ENCODE measurements at places on chromosomes 11 and 22.

DNA sequence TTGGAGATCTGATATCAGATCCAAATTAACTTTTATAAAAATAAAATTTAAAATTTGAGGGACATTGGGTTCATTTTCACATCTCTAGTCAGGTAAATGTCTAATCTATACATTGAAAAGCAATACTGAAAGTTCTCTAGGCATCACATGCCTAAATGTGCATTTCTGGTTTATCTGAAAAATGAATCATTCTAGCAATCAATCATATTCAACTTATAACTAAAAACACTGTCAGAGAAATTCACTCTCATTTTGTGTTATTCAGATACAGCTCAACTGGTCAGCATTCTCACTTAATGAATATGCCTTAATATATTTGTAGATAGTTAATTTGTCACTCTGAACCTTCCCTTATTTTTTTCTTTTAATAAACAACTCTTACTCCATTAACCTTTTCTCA is 243.2 kb downstream of the CASP12 start:
- no peak for DNase-seq

DNA sequence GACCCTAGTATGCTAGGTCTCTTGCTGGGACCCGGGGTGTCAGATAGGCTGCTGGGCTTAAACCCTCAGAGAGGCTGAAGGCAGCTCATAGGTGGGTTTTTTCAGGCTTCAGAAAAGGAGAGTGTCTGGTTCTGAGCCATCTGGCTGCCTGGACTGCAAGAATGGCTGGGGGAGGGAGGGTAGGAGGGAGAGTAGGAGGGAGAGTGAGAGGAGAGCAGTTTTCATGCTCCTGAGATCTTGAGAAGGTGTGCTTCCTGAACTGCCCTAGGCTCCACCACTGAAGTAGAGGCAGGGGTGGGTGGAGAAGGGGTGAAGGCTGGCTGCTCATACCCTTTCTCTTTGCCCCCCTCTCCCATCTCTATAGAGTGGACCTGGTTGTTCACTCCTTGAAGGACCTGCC is 4.6 kb downstream of the HMBS start:
- DNase-seq, result no peak

- DNase-seq, result no peak
Measured at GRCh38 chr22:30919973-30920372, 48.6 kb downstream of the MORC2 start.

DNA sequence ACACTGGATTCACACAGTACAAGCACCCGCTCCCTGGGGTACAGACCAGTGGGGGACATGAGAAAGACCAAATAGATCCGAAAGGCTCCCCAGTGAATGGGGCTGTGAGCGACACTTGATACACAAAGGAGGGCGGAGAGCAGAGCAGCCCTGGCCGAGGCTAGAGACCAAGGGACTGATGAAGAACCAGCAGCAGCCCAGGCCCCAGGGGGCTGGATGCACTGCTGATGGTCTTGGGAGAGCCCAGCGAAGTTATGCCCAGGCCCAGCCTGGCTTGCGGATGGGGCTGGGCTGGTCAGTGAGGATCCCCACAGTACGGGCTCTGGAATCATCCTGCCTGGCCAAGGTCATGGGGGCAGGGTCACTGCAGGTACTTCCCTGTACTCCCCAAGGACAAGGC is 23.2 kb downstream of the ARHGAP1 start:
- DNase-seq, result no peak

DNA sequence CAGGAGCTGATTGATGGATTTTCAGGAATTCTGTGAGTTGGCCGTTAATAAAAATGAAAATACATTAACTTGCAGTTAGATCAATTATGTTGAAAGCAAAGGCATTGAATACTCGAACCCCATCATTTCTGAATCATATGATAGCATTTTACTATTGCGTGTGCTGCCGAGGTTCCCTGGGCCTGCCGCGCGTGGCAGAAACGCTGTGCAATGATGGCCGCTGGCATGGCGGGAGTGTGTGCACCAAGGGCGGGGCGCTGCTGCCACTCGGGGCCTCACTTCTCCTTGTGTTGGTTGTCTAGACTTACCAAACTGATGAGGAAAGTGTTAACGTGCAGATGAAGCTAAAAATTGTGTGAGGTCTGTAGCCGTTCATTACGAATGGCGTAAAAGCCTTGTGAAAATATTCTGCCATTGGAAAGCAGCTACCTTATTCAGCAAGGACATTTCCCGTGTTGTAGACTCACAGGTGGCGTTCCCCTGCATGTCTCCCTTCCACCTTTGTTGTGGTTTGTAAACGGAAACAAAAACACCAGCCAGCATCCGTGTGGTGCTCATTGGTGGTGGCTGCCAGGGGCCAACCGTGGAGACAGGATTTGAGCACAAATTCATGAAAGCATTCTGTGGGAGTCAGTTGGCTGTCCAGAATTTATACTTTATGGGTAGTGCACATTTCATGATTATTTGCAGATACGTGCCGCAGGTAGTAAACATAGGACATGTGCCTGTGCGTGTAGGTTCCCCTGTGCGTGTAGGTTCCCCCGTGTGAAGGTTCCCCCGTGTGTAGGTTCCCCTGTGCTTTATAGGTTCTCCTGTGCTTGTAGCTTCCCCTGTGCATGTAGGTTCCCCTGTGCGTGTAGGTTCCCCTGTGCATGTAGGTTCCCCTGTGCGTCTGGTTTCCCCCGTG is 5.9 kb upstream of the GRAMD4 start:
- DNase-seq, result no peak

DNA sequence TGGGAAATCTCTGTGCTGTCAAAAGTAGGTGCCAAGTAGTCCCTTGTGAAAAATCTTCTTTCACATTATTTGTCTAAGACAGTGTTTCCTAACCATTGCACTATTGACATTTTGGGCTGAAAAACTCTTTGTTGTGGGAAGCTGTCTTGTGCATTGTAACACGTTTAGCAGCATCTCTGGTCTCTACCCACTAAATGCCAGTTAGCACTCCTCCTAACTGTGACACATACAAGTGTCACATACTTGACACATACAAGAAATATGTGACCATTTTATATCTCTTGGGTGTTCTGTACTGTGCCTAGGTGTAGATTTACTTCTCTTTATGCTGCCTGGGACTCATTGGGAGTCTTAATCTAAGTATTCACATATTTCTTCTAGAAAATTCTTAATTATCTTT is 57.8 kb downstream of the NXPE1 start:
- no peak for DNase-seq

DNA sequence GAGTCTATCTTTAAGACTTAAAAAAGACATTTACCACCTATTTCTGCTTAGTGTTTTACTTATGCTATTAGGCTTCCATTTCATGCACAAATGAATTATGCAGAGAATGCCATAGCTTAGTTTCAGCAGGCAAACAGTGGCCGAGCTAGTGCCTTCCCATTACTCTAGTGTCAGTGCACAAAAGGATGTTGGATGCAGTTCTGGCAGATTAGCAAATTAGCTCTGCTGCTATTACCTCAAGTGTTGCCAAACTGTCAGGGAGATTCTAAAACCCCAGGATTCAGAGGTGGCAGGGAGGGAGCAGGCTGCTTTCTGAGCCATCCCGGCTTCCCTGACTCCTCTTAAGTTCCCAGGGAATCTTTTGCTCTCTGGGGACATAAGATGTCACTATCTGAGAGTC is 209.4 kb upstream of the NCAM1 start:
- no peak for DNase-seq

DNA sequence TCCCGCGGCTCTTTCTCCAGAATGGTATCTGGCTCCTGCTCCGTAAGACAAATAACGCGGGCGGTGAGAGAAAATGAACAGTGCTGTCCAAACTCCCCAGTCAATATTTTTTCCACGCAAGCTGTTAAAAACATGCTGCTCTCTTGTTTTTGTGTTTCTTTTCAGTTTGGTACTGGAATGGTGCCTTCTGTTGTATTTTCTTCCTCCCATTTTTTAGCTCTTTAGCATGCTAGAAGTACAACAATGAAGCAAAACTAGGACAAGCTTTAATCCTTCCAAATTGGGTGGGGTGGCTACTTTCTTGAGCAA is 599 bp upstream of the PPP2R1B start:
- no peak for DNase-seq

GRCh38 chr22:17472932-17473331 is 90.4 kb upstream of the SLC25A18 start:
- DNase-seq, result peak; percentile 74

- DNase-seq, result no peak
Measured at GRCh38 chr22:19096555-19096954, 25.7 kb downstream of the DGCR2 start.

DNA sequence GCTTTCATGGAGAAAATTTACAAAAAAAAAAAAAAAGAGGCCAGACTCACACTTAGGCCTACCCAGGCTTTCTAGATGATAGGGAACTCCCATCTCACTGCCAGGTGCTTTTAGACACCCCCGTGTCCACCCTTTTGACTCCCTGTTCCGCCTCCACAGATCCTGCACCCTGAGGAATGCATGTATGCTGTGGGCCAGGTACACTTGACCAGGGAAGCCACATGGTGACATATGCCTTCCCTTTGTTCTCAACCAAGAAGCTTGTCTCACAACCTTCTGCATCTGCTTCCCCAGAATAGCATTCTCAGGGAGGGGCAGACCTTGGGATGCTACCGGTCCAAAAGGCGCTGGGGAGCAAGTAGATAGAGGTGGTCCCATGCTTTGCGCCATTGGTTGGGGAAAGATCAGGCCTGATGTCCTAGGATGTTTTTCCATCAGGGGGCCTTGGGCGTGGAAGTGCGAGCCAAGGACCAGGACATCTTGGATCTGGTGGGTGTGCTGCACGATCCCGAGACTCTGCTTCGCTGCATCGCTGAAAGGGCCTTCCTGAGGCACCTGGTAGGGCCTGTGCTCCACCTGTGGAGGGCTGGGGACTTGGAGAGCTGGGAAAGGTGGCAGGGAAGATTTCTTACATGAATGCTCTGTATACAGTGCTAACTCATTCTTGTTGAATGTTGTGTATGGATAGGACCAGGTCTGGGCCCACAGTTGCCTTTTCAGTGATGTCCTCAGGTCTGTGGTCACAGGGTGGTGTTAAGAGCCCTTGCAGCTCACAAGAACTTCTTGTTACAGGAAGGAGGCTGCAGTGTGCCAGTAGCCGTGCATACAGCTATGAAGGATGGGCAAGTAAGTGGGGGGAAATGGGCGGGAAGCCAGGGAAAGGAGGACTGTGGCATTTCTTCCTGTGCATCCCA is 7.5 kb downstream of the HMBS start:
- DNase-seq, result no peak

DNA sequence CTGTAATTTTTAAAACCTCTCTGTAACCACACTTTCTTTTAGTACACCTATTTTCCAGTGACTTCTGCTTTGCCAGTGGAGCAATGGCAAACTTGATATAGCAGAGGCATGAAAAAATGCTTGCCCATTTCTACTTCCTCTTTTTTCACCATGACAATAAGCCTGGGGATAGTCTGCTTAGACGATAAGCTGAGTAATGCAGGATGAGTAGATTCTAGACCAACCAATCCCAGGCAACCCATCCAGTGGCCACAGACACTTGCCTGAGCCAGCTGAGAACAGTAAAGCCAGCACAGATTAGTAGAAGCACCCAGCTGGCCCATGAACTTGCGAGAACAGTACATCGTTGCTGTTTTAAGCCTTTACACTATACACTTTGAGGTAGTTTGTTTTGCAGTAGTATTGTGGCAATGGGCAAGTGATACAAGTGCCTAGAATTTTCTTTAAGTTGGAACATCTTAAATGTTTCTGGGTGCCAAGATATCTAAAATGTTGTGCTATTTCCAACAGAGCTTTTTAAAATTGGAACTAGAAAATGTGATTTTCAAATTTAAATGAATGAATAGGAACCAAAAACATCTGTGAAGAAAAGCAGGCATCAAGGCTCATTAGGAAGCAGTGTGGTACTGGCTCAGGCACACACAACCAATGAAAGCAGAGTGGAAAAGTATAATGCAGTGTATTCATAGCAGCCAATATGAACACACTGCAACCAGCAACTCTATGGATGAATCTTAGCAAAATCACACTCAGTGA is 37.7 kb downstream of the DDI1 start:
- DNase-seq, result no peak

- peak; percentile 50 for DNase-seq
Measured at GRCh38 chr22:45096256-45096907, 67.3 kb upstream of the NUP50 start.

DNA sequence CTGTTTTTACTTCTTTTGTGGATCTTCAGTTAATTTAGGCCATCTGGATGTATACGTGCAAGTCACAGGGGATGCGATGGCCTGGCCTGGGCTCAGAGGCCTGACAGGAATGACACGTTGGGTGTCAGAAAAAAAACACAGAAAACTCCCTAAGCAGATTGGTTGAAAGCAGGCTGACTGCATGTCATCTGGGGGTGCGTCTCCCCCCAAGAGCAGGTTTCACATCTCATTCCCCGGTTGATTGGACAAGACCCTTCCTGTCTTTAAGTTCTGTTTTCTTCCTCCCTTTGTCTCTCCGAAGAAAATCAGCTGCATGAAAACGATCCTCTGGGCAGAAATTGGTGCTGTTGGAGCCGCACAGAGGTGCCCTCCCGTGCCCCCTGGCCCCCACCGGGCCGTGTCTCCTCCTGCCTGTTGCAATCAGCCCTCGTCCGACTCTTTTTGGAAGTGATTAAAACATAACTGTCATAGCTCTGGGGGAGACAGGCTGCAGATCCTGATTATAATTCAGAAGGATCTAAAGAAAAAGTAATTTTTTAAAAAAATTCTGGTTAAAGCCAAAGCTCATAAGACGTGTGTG is 71.8 kb upstream of the PARVG start:
- DNase-seq, result no peak

DNA sequence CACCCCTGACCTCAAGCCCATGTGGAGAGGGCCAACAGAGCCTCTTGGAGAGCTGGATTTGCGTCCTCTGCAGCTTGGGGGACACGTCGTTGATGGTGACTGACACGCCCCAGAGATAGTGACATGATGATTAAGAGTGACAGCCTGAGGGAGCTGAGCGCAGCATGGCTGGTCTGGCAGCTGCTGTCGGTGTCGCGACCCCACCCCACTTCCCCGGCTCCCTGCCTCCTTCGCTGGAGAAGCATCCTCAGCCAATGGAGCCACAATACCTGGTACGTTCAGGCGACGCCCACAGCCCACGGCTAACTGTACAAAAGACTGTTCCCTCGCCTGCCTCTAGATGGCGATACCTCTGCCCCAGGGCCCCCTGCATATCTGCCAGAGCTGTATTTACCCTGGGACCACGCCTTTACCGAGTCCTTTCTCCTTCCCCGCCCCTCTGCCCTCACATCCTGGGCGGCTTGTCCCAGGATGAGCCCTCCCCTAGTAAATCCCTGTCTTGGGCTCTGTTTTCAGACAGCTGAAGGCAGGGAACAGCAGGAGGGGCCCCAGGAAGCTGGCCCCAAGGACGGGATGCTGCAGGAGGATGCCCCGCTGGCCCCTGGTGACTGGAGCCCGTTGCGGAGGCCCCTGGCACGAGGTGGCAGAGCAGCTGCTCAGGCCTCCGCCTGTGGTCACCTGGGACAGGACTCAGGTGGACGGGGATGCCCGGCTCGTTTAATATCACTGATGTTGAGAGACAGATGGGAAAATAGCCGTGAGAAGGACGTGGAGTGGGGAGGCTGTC is 90.6 kb downstream of the RPS6KA4 start:
- DNase-seq, result peak; percentile 74

GRCh38 chr22:37016134-37016910 is 2.9 kb downstream of the TST start:
- no peak for DNase-seq

- no peak for DNase-seq
Measured at GRCh38 chr22:37844904-37845329, 783 bp upstream of the ANKRD54 start.

GRCh38 chr22:17734187-17734586 is 40.1 kb downstream of the BID start:
- no peak for DNase-seq
